ENCODE measurements at places on chromosomes 11 and 22.

DNA sequence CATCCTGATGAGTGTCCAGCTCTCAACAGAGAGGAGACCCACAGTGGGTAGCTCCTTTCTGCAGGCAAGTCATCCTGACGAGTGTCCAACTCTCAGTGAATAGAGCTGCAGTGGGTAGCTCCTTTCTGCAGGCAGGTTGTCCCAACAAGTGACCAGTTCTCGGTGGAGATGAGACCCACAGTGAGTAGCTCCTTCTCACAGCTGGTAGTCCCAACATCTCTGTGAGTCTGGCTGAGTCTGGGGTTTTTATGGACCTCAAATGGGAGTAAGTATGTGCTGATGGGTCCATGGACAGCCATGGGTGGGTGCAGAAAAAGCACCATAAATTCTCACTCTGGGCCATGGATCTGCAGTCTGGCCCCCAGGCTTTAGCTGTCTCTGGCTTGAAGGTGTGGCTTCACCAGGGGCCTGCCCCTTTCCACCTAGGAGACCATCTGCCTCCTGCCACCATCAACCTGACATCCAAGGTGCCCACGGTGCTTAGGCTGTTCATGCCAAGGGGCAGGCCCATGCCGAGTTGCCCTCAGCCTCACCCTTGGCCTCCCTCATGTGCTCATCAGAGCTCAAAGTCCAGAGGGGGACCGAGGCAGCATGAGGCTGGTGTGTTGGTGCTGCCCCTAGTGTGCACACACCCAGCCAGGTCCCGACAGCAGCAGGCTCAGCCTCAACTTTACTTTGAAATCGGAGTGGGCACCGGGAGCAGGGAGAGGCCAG lies 15.3 kb downstream of the NPAT start:
- no peak for DNase-seq

GRCh38 chr22:35900483-35901168 lies 128.0 kb downstream of the RBFOX2 start:
- DNase-seq, result no peak

DNA sequence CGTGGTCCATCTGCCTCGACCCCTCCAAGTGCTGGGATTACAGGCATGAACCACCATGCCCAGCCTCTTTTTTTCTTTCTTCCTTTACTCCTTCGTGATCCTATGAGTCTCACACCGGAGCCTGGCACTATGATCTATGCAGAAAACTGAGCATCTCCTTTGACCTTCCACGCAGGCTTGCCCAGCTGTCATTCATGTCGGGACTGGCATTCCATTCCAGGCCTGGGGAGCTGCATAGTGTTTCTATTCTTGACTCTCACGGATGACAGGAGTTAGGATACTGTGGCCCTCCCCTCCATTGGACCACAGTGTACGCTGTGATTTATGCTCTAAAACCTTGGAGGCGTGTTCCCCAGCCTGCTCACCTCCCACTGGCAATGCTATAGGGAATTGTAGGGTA lies 611.8 kb downstream of the BRD1 start:
- DNase-seq, result no peak

DNA sequence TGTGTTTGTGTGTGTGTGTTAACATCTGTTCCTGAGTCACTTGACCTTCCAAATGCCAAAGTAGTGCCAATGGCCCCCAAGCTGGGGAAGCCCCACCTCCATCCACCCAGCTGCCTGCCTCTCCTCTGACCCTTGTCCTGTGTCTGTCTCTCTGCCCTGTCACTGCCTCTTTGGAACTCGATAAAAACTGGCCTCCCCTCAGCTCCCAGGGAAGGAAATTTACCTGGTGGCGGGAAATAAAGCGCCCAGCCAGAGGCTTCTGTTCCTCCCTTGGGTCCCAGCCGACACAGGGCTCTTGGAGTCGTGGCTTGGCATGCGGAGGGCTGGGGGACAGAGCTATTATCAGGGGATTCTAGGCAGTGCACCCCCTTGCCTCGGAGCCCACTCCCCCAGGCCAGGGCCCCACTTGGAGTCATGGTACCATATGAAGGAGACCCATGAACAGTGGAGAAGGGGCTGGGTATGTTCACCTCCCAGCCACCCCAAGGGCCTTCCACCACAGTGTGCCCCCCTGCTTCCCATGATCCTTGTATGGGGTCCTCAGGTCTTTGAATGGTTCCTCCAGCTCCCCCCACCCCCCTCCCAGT lies 6.2 kb downstream of the KCNC1 start:
- no peak for DNase-seq

- no peak for DNase-seq
Observed at GRCh38 chr11:21634956-21635355, 557.9 kb upstream of the ANO5 start.

- DNase-seq, result no peak
Observed at GRCh38 chr11:86990031-86990430, 34.8 kb upstream of the FZD4 start.

DNA sequence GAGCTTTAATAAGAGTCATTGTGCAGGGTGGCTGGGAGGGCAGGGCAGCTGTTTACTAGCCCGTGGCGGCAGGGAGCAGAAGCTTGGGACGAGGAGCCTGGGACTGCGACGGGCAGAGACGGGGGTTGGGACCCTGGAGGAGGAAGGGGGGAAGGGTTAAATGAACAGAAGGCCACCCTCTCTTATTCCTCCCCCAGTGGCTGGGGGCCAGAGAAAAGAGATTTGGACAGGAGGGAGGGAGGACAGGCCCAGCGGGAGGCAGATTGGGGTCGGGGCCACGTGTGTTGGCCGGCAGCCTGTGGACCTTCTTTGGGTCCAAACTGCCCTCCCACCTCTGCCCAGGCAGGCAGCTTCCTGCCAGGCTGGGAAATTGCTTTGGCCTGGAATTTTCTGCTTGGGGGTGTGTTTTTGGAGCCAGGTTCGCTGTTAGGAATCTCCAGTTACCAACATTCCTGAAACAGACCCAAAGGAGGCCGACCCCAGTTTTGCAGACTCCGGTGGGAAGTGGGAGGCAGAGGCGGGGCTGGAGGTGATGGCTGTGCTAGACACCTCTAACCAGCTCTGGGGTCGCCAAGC lies 50.2 kb downstream of the APOL3 start:
- no peak for DNase-seq

GRCh38 chr11:35963911-35964310 lies 20.0 kb downstream of the LDLRAD3 start:
- DNase-seq, result no peak

DNA sequence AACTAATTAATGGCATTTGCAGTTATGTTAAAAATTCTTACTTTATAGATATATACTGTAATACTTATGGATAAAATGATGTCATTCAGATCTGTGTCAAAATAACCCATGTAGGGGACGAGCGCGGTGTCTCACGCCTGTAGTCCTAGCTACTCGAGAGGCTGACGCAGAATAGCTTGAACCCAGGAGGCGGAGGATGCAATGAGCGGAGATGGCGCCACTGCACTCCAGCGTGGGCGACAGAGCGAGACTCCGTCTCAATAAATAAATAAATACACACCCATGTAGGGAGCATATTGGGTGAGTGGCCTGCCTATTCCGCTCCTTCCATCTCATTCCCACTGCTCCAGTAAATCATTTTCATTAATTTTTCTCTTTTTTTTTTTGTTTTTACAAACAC lies 7.1 kb downstream of the SNU13 start:
- no peak for DNase-seq

- no peak for DNase-seq
Observed at GRCh38 chr22:37455896-37456295, 28.6 kb upstream of the ELFN2 start.

Measured in activated T-helper 1 cell treated with anti-CD3 and anti-CD28 coated beads, Interleukin-2, amount 50 U/mL, for 16 hours (primary cell).